ENCODE measurements at places on chromosomes 6 and 20.

DNA sequence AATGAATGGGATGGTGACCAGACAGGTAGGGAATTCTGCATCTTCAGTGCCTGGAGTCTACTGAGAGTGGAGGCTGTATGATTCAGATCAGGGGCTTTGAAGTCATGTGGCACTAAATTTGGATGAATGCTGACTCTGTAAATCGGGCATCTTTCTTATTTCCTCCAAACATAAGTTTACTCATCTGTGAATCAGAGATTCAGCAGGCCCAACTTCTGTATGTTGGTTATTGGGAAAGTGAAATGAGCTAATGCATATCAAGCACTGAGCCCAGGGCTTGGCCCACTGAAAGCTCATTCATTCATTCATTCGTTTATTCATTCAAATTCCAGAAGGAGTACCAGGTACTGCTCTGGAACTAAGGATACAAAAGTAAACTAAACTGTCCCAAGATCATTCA, 192.3 kb upstream of the RIN2 start:
- DNase-seq = no peak

DNA sequence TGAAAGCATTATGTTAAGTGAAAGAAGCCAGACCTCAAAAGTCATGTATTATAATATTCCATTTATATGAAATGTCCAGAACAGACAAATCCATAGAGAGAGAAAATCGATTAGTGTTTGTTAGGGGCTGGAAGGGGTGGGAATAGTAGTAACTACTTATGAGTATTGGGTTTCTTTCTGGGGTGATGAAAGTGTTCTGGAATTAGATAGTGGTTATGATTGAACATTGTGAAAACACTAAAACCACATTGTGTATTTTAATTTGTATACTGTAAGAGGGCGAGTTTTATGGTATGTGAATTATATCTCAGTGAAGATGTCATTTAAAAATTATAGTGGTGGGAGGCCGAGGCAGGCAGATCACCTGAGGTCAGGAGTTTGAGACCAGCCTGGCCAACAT, 52.0 kb upstream of the KIF13A start:
- no peak for DNase-seq

DNA sequence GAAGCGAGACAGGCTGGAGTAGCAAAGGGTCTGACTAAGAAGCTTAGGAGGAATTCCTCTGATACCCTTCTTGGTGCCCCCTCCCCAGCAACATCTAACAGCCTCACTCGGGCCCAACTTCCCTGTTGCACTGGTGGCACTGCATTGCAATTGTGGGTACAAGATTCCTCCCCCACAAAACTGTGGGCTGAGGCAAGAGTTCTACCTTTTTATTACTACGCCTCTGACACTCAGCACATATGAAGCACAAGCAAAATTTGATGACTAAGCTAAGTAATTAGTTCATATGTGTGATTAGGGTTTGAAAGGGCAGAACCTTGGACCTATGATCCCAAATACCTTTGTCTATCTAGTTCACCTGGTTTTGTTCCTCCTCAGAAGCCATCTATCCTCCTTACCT, 83.5 kb downstream of the ZHX3 start:
- no peak for DNase-seq

DNA sequence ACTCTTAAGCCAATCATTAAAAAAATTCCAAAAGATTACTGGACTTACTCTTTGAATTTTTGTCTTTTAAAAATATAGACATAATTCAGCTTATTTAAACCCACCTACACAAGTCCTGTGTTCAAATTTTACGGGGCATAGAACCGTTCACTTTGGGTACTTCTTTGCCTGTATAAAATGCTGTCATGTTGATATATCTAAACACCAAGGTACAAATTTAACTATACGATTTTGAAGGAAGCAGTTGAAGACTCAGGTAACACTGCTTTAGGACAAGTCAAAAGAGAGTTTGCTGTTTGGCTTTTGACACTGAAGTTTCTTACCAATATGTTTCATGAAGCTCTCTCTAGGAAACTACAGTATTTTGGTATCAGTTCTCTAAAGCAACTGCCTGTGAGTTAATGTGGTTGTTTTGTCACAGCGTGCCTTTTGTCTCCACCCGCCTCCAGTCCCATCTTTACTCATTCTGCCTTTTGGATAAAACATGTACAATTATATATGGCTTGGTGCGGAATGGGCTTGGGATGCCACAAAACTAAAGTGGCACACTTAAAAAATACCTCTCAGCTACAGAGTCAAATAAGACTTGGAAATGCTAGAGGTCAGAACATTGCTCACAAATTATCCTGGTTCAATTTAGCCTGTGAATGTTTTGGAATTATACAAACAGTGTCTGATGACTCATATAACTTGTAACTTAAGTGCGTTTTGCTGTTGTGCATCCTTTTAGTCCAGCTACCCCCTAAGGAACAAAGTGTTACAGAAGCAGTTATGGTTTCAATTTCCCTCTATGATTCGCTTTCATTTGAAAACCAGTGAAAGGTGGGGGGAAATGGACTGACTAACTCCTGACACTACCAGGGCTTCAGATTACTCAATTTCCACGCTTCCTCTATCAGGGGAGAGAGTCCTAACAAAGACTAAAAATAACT, 38.7 kb downstream of the RGS17 start:
- peak; percentile 91 for DNase-seq

GRCh38 chr6:148854096-148854495, 107.3 kb downstream of the UST start:
- DNase-seq = no peak

- no peak for DNase-seq
Measured at GRCh38 chr6:107550241-107550840, 60.4 kb downstream of the SOBP start.

GRCh38 chr20:4091490-4092479, 76.4 kb upstream of the RNF24 start:
- DNase-seq = peak; percentile 60

DNA sequence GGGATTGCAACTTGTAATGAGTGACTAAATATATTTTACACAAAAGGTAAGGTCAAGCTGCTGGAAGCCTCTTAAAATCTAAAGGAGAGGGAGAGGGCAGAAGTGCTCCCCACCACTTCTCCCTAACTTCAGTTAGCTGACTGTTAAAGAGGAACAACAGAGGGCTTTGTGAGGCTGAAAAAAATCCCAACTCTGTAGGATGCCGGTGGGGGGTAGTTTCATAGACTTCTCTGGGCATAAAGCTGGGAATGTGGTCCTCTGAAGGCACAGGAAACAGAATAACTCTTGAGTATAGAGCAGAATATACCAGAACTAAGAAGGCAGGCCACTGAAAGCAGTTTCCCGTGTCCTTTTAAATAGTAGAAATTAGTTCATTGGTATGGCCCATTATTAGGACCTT, 71.6 kb downstream of the KIF6 start:
- no peak for DNase-seq

DNA sequence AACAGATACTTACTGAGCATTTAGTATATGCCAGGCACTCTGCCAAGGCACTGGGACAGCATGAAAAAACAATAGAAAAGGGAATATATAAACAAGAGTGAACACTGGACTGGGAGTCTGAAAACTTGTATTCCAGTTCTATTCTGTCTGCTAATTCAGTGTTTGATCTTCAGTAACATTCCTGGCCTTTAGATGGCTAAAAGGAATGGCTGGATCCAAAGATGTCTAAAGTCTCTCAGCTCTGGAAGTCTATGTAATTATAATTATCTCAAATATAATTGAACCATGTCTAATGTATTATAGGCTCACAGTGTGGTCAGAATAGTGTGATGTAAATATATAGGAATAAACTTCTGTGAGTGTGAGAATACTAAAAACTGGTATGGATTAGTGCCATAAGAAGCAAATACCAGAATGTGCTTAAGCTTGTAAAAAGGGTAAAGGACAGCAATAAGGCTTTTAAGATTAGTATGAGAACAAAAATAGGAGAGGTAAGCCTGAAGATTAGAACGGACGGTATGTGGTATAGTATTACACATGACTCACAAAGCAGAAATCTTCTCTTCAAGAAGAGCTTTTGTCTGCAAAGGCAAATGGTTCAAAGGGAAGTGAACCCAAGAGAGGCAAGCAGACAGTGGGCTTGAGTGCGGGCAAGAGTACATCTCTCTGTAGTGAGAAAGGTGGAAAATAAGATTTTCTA, 68.5 kb downstream of the TMEM200A start:
- peak; percentile 51 for DNase-seq

DNA sequence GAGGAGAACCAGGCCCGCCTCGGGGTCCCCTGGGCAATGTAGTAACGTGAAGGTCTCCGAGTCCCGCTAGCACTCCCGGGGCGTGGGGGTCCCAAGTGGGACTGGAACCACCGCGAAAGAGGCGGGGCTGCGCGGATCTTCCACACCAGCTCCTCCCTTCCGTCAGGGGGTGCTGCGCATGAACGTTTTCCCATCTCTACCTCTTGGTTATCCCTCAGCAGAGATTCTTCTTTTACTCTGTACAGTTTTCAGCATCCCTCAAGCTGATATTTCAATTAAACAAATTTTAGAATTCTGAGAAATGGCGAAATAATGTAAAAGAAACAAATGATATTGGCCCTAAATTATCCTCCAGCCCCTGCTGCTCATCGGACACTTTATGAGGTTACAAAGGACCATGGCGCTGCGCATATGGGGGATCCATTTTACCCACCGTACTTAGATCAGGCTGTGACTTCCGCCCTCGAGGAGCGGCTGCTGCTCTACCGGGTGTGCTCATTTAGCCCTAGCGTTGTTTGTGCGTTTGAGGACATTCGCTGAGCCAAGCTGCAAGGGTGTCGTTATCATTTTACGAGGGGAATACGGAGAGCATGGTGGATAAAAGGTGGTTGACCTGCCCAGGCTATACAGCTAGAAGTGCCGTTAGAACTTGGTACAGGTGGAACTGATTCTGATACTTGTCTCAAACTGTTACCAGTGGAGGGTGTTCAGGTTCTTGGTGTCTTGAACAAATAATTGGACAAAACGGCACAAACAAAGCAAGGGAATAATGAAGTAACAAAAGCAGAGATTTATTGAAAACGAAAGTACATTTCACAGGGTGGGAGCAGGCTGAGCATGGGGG, 75.2 kb upstream of the CHD6 start:
- peak; percentile 87 for DNase-seq

DNA sequence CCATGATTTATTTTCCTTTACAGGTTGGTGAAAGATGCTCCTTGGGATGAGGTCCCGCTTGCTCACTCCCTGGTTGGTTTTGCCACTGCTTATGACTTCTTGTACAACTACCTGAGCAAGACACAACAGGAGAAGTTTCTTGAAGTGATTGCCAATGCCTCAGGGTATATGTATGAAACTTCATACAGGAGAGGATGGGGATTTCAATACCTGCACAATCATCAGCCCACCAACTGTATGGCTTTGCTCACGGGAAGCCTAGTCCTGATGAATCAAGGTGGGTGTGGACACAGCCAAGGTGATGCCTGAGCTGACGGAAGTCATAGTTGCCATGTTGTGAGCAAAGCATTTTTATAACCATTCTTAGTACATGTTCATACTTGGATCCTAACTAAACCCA, 34.6 kb upstream of the CALHM6 start:
- no peak for DNase-seq

GRCh38 chr6:30974490-30975252, 8.8 kb upstream of the MUC21 start:
- DNase-seq = no peak

- DNase-seq = no peak
Measured at GRCh38 chr6:105780146-105780860, 305.8 kb upstream of the PRDM1 start.

DNA sequence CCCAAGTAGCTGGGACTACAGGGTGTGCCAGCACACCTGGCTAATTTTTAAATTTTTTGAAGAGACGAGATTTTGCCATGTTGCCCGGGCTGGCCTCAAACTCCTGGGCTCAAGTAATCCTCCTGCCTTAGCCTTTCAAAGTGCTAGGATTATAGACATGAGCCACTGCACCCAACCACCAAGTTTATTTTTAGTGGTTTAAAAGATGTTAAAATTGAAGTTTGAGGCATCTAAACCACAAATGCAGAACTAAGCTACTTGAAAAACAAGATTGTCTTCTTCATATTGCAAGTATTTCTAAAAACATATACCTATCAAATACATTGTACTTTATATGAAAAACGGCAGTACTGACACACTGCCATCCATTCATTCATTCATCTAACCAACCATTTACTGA, 31.6 kb downstream of the WASF1 start:
- DNase-seq = no peak

DNA sequence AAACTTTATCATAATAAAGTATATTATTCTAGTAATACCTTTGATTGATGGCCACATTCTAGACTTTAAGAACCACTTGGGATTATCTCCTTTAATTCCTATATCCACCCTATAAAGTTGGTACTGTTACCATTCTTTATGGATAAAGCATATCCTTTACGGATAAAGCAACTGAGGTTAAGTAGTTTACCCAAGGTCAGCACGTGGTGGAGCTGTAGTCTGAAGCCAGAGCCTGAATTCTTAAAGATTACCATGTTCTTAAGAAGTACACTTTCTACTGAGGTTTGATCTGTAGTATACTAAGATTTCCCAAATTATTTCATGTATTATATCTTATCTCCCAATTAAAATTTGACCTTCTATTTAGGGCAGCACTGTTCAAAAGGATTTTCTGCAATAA, 3.0 kb upstream of the NCOA7 start:
- no peak for DNase-seq

GRCh38 chr6:98833307-98834059, 891 bp upstream of the POU3F2 start:
- peak; percentile 16 for DNase-seq

DNA sequence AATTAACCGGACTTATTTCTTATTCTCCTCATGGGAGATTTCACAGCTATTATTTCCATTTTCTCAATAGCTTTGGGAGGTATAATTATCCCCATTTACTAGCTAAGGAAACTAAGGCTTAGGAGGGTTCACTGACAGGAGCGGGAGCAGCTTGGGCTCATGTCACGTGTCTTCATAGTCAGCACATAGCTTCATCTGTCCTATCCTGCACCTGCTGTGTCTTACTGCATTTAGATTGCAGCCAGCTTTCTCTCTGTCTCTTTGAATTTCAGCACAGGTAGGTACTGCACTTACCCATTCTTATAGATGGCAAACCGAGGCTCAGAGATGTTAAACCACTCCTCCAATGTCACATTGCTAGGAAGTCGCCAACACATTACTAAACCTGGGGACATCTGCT, 839.9 kb downstream of the MAFB start:
- no peak for DNase-seq

GRCh38 chr6:81772741-81773140, 20.3 kb upstream of the TENT5A start:
- peak; percentile 68 for DNase-seq

GRCh38 chr6:53335224-53335994, 13.3 kb downstream of the ELOVL5 start:
- DNase-seq = no peak

GRCh38 chr6:168311410-168312124, 8.0 kb downstream of the DACT2 start:
- DNase-seq = no peak

Data from fibroblast of skin of right quadriceps (primary cell).